Sigmoid colon (tissue), 7 donors: ENCODE measurements at places on chromosomes 16 and 17.

DNA sequence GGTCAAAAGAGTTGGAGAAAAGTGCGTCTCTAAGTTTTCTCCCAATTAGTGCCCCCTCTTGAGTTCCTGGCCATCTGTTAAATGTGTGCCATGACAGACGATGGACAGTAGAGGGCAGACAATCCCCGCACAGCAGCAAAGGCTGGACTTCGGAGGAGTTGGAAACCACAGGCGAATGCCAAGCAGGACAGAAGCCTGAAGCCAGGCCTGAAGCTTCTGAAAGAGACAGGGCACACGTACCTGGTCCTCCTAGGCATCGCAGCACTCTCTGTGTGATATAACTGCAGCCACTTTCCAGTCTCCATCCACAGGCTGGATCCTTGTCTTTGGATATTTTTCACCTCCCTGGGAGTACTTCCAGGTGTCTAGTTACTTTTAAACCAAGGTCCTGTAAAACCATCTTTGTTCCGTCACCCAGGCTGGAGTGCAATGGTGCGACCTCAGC lies 14.5 kb downstream of the C17orf100 start:
- H3K36me3 ChIP-seq = no peaks in the 10 kb centered on the region
- no peaks in the 10 kb centered on the region for H3K27me3 ChIP-seq
- H3K4me3 ChIP-seq = no peak overlapping the region
- no peak overlapping the region for H3K27ac ChIP-seq
- peak; percentile 89 for DNase-seq

GRCh38 chr16:55284718-55285099 lies 39.3 kb upstream of the IRX6 start:
- no peaks in the 10 kb centered on the region for H3K36me3 ChIP-seq
- no peak overlapping the region for H3K27ac ChIP-seq
- no peaks in the 10 kb centered on the region for H3K27me3 ChIP-seq
- H3K4me1 ChIP-seq = no peaks in the 10 kb centered on the region
- no peak overlapping the region for H3K4me3 ChIP-seq
- no peak for DNase-seq

DNA sequence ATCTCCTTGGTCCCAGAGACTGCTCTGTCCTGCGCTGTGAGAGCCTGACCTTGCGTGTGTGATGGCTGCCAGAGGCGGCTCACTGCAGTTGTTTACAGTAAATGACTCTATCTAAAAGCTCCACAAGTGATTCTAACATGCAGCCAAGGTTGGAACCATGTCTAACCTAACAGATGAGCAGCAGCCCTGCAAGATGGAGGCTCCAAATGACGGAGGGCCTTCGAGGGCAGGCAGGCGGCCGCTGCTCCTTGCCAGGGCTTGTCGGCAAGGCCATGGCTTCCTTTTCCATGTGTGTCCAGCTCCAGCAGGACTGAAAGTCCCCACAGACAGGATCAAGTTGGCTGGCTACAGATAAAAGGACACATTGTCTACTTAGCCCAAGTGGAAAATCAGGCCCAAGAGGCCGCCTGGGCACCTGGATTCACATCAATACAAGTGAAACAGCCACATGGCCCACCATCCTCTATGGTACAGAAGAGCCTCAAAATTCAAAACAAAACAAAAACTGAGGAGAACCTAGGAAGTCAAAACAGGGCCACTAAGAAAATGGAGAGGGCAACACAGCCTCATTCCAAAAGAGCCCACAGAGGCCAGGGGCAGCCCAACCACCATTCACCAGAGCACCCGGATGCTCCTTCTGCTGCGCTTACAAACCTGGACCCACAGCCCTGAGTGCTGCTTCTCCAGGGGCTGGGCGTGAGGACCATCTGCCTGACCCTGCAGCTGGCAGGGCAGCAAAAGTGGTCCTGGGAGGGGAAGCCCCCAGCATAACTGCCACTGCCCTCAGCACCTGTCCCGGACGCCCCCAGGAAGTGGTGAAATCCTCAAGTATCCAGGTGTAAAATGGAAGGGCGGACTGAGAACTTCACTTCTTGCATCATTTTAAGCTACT lies 65.0 kb downstream of the AMFR start:
- DNase-seq = peak; percentile 53
- H3K27me3 ChIP-seq = no peaks in the 10 kb centered on the region
- H3K36me3 ChIP-seq = peaks cover 22% of the 10 kb centered on the region
- H3K4me3 ChIP-seq = no peak overlapping the region

GRCh38 chr17:45006927-45007461 lies 38.9 kb upstream of the C1QL1 start:
- DNase-seq = no peak
- no peaks in the 10 kb centered on the region for H3K36me3 ChIP-seq
- no peak overlapping the region for H3K4me3 ChIP-seq
- no peak overlapping the region for H3K27ac ChIP-seq
- no peaks in the 10 kb centered on the region for H3K4me1 ChIP-seq

DNA sequence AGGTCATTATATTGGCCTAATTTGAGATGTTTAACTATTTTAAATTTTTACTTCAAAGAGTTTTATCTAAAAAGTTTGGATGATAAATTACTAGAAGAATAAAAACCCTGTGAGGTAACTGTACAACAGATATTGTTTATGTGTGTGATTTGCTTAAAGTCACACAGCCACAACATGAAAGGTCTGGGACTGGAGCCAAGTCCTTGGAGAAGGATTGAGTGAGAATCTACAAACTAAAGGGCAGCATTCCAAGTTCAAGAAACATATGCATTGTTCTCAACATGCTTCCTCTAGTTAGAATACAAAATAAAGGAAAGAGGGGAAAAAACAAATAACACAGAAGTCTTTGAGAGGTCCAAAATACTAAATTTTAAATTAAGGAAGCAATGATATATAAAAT lies 131.5 kb upstream of the MON1B start:
- no peaks in the 10 kb centered on the region for H3K4me1 ChIP-seq
- no peaks in the 10 kb centered on the region for H3K36me3 ChIP-seq
- no peak overlapping the region for H3K27ac ChIP-seq
- H3K4me3 ChIP-seq = no peak overlapping the region
- no peaks in the 10 kb centered on the region for H3K27me3 ChIP-seq
- DNase-seq = no peak

GRCh38 chr16:17313085-17313611 lies 157.6 kb downstream of the XYLT1 start:
- H3K27ac ChIP-seq = peak overlapping the region; percentile 97
- H3K4me1 ChIP-seq = peaks cover 79% of the 10 kb centered on the region
- DNase-seq = peak; percentile 98
- no peak overlapping the region for H3K4me3 ChIP-seq
- no peaks in the 10 kb centered on the region for H3K36me3 ChIP-seq

DNA sequence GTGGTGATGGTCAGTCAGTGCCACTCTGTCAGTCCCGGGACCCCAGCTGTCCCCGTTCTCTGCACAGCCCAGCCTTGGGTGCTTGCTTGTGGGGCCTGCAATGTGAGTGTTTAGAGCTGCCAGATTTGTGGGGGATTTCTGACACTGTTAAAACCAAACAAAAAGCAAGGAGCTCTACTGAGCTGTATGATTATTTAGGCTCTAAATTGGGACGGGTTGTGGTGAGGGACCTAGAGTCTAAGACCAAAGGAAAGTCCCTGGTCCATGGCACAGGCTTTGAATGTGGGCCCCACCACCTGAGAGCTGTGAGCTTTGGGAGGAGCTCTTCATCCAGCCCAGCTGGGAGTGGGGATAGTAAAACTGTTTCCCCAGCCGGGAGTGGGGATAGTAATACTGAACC lies 63.3 kb downstream of the KSR1 start:
- H3K27ac ChIP-seq = no peak overlapping the region
- peaks cover 26% of the 10 kb centered on the region for H3K4me1 ChIP-seq
- no peak for DNase-seq
- no peaks in the 10 kb centered on the region for H3K36me3 ChIP-seq
- no peak overlapping the region for H3K4me3 ChIP-seq
